Stimulated activated naive CD8-positive, alpha-beta T cell treated with anti-CD3 and anti-CD28 coated beads, Interleukin-15, amount 100 ng/mL, for 72 hours (primary cell): ENCODE measurements at places on chromosomes 7 and 10.

- DNase-seq = no peak
Observed at GRCh38 chr7:101968720-101969466, 151.5 kb downstream of the CUX1 start.

- DNase-seq = no peak
Observed at GRCh38 chr7:66894463-66895080, 26.5 kb upstream of the TMEM248 start.

DNA sequence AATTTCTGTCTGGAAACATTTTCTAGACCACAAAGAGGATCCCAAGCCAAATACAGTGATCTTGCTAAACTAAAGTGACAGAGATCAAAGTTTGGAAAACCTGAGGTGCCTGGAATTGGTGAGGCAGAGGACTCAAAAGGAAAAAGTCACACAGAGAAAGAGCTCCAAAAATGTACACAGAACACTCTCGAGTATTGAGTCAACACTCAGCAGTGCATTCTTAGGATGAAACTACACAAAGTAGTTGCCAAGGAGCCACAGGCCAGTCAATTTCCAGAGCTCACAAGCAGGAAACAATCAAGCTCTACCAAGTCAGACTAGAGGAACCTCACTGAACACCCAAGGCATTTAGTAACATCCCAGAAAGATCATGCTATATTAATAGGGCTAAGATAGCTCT lies 61.3 kb downstream of the MICU1 start:
- DNase-seq = peak; percentile 41

DNA sequence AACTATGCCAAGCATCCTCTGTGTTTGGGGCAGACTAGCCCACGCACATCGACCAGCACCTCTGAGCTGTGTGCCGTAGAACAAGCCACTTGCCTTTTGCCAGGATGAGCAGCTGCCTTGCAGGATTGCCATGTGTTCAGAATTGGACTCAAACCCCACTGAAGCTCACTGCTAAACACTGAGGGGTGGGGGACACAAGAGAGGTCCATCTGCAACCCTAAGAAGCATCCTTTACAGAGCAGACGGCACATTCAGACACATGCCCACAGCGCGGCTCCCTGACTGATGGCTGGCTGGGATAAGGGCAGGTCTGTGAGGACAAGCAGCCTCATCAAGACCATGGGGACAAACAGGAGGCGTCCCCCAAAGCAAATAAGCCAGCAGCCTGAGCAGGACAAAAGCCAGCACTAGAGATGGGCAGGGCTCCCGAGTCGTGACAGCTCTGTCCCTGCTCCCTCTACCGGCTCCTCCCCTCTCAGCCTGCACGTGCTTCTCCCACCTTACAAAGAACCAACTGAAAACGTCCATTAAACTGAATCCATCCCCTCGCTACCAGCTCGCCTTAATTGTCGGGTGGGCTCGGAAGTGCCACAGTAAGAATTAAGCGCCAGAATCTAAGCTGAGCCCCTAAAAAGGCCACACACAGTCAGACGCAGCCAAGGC lies 114.2 kb downstream of the PRKAG2 start:
- no peak for DNase-seq

DNA sequence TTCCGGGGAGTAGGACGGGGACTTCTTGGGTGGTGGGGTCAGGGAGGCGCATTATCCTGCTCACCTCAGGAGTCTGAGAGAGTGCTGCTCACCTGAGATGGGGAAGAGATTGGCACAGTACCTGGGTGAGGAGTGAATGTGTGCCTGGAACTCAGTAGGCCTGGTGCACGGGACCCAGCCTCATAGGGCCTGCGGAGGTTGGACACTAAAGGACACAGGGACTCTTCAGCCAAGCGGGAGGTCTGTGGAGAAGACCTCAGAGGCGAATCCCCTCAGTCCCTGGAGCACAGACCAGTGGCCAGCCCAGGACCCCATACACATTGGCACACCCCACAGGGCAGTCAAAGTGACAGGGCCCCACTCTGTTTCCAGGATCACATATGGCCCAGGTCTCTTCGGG lies 73.2 kb downstream of the OAT start:
- DNase-seq = no peak

DNA sequence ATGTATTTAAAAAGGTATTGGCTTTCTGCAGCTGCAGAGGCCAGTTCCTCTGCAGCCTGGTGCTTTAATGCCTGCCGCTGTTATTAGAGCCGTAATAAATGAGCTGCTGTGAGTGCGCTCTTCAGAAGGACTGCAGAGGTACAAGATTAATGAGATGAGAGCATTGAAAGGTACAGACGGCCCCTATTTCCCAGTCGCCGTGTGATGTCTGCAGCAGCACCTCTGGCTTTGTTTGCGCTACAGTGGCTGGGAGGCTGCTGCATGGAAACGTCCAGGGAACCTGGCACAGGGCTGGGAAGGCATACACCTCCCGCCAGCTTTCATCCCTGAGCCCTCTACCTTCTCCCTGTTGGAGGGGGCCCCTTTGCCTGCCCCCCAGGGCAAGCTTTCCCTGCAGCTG lies 383.8 kb upstream of the ZMIZ1 start:
- no peak for DNase-seq

DNA sequence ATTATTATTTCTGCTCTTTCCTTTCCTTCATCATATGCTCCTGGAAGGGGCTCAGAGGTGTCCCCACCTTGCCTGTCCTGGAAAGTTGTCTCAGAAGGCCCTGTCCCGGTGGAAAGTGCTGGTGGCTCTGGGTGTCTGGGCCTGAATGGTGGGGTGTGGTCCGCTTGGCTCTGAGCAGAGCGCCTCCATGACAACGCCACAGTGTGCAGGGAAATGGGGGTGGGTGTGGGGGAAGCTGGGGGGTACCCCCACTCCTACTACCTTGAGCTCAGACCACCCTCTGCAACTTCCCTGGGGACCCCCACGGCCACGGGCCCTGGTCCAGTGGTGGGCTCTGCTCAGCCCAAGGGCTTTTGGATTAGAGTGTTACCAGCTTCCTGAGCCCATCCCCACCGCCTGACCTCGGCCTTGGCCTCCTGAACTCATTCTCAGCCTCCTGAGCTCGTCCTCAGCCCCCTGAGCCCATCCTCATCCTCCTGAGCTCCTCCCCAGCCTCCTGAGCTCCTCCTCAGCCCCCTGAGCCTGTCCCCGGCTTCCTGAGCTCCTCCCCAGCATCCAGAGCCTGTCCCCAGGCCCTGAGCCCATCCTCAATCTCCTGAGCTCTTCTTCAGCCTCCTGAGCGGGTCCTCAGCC lies 106.4 kb upstream of the FAM20C start:
- DNase-seq = no peak

DNA sequence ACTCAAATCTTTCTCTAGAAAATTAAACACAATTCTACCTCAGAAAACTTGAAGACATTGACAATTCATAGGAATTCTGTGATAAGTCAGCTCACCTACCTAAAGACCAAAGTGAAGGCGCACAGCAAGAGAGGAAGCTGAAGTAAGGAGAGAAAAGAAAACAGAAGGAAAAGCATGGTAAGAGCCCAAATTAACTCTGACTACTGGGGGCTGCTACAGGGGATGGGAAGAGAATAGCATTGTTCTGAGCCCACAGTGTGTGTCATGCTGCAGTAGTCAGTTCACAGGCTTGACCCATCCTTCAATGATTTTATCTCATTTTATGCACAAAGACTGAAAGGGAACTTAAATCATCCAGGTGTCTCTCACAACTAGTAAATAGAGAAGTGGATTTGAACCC lies 111.3 kb downstream of the PTEN start:
- no peak for DNase-seq

DNA sequence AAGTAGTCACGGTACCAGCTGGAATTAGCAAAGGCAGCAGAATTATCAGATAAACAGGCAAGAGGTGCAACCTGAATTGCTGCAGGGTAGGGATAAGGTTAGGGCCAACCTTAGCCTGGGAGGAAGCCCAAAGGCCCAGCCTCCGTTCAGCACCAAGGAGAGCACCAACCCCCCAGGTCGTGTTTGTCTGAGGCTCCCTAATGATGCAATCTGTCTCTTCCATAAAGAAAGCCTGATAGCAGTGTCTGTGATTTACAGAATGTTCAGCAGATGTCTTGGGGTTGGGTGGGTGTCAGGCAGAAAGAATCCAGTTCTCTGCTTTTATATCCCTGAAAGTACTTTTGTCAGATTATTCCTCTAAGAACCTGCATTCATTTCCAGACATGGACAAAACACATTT lies 328.4 kb upstream of the AOAH start:
- DNase-seq = no peak

- no peak for DNase-seq
Observed at GRCh38 chr10:80273523-80274170, 15.8 kb downstream of the MAT1A start.

DNA sequence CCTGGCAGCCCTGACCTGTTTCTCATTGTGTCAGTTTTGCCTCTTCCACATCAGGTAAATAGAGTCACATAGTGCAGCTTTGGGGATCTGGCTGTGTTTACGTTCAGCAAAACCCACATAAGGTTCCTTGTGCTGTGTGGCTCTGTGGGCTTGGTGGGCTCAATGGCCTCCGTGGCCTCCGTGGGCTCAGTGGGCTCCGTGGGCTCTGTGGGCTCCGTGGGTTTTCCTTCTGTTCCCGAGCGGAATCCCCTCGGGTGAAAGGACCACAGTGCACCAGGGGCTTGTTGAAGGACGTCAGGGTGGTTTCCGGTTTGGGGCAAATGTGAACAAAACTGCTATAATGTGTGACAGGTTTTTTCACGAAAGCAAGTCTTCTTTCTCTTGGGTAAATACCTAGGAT lies 12.5 kb upstream of the DPYSL4 start:
- no peak for DNase-seq

DNA sequence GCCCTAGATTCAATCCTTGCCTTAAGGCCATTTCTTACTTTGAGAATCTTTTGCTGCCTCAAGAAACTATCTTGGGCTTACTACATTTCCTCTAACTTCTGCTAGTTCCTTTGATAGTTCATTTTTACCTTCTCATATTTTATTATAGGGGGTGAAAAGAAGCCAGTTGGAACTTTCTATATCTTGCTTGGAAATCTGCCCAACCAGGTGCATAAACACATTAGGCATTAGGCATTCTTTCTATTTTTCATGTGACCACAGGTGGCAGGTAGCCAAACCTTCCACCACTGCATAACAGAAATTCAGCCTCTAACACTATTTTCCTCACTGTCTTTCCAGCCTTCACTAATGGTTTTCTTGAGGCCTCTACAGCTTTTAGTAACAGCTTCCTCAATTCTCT lies 300.0 kb upstream of the SP8 start:
- no peak for DNase-seq

DNA sequence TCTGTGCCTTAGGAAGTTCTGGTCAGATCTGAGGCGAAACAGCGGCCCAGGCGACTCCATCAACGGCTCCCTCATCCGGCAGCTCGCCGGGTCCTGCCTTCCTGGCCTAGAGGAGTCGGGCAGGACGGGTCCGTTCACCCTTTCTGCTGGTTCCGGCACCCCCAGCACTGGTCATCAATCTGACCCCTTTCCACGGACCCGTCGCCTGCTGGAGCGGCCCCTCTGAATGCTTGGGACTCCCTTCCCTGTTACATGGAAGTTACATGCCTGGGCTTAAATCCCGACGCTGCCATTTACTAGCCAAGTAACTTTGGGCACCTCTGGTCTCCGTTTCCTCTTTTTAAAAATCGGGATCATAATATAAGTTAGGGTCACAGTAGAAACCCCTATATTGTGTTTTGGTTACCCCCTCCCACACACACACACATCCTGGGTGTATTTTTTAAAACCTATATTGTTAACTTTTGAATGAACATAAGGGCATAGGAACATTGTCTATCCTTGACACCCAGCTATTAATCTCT lies 607 bp upstream of the GGCT start:
- no peak for DNase-seq

- no peak for DNase-seq
Observed at GRCh38 chr7:51224811-51225595, 91.6 kb downstream of the COBL start.

GRCh38 chr7:74569501-74570075 lies 87.9 kb upstream of the GTF2I start:
- no peak for DNase-seq

DNA sequence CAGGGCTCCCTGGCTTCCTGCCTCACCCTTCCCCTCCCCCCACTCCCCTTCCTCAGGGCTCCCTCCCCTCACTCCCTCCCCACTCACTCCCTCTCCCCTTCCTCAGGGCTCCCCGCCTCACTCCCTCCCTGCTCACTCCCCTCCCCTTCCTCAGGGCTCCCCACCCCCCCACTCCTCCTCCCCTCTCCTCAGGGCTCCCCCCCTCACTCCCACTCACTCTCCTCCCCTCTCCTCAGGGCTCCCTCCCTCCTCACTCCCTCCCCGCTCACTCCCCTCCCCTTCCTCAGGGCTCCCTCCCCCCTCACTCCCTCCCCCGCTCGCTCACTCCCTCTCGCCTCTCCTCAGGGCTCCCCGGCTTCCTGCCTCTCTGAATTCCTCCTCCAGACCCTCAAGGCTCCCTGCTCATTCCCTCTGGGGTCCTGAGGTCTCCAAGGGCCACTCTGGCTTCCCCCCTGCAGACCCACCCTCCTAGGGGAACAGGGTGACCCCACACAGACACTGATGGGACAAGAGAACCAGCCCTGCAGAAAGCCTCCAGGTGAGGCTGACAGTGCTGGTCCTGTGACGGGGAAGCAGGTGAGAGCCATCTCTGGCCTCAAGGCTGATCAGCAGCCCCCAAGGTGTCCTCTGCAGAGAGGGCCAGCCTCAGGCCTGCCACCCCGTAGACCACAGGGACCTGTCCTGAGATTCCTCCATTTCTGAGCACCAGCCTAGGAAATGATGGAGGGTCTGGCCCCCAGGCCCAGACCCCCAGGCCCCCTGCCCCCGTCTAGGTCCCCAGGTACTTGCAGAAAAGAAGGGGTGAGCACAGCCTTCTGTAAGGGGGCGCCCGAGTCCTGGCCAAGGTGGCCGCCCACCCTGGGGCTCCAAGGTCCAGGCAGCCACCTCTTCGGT lies 47.2 kb downstream of the PWWP2B start:
- no peak for DNase-seq

DNA sequence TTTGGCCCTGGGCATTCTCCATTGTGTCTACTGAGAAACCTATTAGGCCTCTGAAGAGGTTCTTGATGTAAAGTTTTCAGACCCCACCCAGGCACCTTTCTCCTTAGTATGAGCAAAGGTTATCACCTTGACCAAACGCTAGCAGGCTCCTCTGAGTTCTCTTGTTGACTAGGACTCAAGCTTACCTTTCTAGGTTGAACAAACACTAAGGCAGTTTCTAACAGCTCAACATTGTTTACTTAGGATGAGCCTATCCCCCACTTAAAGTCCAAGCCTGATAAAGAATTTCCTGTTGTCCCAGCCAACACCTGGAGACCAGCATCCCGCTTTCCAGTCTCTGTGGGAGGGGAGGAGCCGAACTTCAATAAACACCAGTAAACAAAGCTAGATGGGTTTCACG lies 26.3 kb upstream of the ITGB8 start:
- no peak for DNase-seq

GRCh38 chr10:87961314-87961713 lies 97.9 kb downstream of the PTEN start:
- DNase-seq = no peak
